ENCODE measurements at places on chromosomes 2 and 18.

DNA sequence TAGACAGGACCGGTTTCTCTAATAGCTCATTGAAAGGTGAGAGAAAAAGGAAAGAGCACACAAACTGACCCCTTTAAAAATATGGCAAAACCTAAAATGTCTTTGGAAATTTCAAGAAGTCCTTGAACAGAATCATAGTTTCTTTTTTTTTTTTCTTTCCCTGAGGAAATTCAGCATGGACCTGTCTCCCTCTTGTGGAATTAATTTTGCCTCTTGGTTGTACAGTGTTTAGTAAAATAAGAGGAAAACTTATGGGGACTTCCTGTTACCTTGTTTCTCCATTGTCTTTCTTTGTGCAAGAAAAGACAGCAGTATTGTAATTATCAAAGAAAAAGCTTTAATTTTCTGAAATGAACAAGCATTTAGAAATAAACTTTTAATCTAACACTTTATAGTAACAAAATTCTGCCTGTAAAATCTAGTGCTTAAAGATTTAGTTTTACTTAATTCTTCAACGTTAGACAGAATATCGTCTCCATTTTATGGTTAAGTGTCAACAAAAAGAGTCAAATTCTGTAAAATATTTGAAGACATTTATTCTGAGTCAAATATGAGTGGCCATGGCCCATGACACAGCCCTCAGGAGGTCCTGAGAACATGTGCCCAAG is 176.3 kb upstream of the NABP1 start:
- DNase-seq, result peak; percentile 56

GRCh38 chr2:100166701-100167100 is 24.3 kb upstream of the AFF3 start:
- DNase-seq, result no peak

DNA sequence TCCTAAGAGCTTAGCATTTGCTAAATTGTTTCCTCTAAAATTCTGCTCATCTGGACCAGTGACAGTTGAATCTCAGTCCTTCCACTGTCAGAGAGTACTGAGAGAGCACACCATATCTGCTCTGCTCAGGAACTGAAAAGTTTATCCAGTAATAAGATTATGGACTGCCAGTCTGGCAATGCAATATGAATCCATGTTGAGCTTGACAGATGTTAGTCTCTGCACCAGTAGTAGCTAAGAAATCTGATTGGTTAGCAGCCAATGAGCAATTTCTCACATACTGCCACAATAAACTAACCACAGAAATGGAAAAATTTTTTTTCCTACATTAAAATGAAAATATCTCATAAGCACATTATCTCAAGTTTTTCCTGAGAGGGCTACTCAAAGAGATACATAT is 2.3 kb downstream of the PRKD3 start:
- no peak for DNase-seq

- no peak for DNase-seq
These were observed 284.1 kb downstream of the TRIB2 start for GRCh38 chr2:13000664-13001363.

DNA sequence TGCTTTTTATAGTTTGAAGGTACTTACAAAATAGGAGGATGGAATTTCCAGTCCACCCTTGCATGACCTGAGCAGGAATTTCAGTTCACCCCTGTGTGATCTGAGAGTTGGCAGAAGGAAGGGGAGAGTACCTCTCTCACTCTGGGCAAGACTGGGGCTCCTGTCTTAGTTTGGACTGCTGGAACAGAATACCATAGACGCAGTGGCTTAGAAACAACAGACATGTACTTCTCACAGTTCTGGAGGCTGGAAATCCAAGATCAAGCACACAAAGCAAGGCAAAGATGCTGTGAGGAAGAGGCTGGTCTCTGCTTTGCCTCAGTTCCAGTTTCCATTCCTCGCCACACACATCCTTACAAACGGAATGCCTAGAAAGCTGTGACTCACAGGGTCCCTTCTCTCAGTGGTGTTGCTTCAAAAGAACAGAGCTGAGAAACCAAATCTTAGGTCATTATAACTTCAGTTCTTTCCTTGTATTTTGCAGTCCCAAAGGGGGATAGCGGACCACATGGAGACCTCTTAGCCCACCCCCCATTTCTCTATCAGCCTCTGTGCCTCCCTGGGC is 108.8 kb upstream of the HAAO start:
- peak; percentile 35 for DNase-seq

GRCh38 chr2:215967590-215968378 is 45.6 kb downstream of the MREG start:
- no peak for DNase-seq

GRCh38 chr2:86673986-86674670 is 46.0 kb upstream of the RMND5A start:
- no peak for DNase-seq

DNA sequence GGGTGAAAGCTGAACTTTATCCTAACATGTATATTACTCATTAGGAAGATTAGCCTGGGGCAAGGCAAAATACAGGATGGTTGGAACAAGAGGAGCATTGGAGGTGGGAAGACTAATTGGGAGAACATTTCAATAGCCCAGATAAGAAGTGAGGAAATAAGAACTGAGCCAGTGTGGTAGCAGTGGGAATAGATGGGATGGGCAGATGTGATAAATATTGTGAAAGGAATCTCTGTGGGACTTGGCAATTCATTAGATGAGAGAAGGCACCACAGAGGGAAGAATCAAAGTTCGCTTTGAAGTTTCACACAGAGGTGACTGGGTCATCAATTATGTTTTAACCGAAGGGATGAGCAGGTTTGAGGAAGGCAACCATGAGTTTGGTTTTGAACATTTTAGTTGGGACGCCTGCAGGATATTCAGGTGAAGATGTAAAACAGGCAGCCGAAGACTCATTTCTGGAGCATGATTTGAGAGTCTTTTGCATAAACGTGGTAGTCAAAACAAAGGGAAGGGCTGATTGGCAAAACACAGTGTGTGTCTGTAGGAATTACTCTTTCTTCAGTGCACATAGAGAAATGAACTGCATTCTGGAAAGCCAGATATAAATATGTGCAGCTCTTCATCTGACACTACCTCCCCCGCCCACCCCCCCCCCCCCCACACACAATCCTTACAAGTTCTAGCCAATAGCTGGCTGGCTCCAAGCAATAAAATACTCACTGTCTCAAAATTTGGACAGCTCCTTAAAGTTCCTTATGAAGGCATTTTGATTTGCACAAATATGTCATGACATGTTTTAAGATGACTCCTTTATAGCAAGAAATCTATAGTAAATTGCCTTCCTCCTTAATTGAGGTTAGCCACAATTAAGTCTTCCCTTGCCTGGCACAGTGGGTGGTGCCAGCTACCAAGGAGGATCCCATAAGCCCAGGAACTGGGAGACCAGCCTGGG is 1.9 kb upstream of the SLC1A4 start:
- peak; percentile 73 for DNase-seq

DNA sequence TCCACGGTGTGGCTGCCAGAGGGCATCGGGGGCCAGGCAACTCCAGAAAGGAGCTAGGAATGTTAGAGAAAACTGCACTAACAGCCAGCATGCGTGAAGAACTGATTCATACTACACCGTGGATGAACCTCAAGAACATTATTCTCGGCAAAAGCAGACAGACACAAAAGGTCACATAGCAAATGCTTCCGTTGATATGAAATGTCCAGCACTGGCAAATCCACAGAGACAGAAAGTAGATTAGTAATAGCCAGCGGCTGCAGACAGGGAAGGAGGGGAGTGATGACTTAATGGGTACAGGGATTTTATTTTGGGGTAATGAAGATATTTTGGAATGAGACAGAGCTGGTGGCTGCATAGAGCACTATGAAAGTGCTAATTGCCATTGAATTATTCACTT is 37.4 kb downstream of the SCTR start:
- no peak for DNase-seq

GRCh38 chr2:106058469-106059137 is 135.5 kb downstream of the UXS1 start:
- DNase-seq, result no peak

DNA sequence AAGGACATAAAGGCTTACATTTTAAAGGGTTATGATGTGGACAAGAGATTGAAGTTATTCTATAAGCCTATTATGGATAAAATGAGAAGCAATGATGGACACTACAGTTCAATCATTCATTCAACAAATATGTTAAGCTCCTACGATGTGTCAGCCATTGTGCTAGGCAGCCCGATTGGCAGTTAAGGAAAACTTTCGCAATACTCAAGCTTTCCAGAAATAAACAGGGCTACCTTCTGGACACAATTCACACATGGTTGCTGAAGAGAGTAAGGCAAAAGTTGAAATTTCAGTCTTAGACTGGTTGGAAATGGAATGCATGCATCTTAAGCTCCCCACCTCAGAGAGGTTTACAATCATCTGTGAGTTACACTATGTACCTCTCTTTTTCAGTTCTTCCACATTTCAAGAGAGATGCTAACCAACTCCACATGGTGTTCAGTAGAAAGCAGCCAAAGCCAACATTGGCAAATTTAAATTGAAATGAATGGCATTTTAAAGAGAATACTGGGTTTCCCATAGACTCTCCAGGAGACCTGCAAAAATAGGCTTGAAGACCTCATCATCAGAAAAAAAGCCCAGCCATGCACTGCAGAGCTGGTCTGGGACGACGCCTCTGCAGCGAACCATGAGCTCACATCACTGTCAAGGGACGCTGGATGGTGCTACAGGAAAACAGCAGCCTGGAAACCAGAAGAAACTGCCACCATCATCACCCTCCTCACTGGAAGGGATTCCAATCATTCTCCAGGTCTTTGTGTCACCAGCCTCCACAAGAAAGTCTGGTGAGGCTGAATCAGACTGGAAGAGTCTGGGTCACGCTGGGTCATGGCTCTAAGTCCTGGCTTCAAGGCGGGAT is 276.3 kb downstream of the AFF3 start:
- no peak for DNase-seq

All from epithelial cell of esophagus (primary cell).